ENCODE measurements at places on chromosomes 11 and 22. TPM values are rescaled to one million over a fixed set of nuclear protein-coding genes. Genes with fewer than 3 reads are reported as not detected.

DNA sequence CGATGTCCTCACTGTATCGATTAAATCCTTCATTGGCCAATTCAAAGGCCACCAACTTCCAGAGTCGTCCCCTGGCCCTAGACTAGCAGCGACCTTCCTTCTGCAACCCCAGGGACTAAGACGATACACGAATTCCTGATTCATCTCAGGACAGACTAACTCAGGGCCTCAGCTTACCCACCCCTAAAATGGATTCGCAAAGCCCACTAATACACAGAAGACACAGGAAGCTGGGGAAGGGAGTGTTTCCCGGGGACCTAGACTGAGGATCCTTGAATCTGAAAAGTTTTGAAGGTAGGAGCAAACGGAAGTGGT, 509 bp downstream of the LAMTOR1 start:
- DNase-seq, result no peak

GRCh38 chr11:18608376-18608775, 8.8 kb downstream of the MISFA start:
- DNase-seq, result no peak

Gene DYNC2H1
- 33.2 TPM for total RNA-seq

DNA sequence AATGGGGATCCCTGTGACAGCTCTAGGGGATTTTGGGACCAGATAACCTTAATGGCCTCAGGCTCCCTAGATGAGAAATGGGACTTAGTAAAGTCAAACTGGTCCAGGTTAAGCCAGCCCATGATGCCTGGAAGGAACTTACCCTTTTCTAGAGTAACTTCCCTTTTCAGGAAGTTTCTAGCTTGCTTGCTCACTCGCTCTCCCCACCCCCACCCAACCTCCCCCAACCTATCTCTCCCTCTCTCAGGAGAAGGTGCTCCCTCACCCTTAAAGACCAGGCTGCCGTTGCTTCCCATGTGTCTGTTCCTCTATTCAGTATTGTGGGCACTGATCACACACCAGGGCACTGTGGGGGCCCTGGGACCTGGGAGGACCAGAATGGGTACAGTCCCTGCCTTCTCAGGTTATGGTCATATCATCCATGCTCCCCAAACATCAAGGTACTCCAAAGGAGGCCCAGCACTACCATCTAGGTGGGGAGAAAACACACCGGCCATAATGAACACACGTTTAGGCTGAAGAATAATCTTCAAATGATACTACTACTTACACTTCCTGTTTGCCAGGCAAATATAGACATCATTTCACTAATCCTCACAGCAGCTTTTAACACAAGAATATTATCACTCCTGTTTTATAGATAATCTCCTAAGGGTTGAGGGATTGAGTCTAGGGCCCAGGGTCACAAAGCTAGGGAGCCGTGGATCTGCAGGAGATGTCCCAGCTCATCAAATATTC, 18.2 kb downstream of the KCNQ1OT1 start:
- DNase-seq, result peak; percentile 25

GRCh38 chr11:85052636-85053035, 574.5 kb downstream of the DLG2 start:
- DNase-seq, result no peak

DNA sequence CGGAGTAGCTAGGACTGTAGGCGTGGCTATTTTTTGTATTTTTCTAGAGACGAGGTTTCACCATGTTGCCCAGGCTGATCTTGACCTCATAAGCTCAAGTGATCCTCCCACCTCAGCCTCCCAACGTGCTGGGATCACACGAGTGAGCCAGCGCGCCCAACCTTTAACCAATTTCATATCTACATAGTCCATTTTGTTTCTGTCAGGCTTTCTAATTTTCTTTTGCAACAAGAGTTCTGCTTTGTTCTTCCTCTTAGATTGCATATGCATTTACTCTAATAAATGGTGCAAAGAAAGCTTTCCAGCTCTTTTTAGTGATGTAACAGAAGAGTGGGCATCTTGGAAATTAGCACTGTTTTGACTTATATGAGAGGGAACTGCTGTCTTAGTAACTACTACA, 13.3 kb downstream of the RTN3 start:
- no peak for DNase-seq

DNA sequence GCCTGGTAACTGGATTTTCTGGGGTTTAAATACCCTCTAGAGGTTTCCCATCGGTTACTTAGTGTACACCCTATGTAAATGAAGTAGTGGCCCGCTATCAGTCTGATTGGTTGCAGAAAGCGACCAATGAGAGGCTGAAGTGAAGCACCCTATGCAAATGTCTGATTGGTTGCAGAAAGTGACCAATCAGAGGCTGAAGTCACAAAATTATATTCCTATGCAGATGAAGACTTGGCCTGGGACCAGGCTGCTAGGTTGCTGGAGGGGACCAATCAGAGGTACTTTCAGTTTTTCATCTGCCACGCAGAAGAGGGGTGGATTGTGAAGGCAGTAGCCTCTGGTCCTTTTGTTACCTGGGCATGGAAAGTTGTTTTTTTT, 134.8 kb downstream of the TBC1D22A start:
- DNase-seq, result no peak

Gene F2
- total RNA-seq, result not detected

Gene MOV10L1
- total RNA-seq, result not detected

Gene MRPL40
- 21.1 TPM for total RNA-seq

All from suprapubic skin (tissue), 4 donors.